ENCODE measurements at places on chromosomes 2 and 18.

DNA sequence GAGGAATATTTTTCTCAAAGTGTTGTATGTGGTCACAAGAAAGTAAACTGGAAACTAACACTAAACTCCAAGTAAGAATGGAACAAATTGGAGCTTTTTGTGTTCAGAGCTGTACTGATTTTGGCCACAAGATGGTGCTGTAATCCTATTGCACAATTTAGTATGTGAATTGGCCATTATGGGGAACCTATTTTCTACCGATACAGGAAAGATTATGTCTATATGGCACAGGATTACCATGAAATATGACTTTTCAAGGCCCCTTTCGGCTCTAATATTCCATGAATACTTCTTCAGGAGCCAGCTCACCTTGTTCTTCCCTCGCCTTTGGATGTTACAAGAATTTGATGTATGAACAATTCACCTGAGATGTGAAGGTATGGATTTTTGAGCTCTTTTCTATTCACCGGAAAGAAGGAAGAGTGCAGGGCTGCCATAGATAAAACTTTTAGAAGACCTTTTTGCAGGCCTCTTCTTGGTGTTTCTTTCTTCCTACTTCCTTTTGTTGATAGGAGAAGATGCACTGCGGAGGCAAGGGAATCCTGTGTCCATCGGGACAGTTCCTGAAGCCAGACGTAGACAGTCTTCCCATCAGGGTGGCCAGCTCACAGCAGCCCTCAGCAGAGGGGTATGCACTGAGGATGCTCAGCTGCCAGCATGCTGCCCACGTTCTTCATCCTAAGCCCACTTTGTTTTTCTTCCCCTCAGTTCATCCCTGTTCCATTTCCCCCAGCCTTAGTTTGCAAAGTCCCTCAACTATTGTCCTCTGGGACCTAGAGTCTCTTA, 13.3 kb downstream of the MRPL44 start:
- DNase-seq: no peak

DNA sequence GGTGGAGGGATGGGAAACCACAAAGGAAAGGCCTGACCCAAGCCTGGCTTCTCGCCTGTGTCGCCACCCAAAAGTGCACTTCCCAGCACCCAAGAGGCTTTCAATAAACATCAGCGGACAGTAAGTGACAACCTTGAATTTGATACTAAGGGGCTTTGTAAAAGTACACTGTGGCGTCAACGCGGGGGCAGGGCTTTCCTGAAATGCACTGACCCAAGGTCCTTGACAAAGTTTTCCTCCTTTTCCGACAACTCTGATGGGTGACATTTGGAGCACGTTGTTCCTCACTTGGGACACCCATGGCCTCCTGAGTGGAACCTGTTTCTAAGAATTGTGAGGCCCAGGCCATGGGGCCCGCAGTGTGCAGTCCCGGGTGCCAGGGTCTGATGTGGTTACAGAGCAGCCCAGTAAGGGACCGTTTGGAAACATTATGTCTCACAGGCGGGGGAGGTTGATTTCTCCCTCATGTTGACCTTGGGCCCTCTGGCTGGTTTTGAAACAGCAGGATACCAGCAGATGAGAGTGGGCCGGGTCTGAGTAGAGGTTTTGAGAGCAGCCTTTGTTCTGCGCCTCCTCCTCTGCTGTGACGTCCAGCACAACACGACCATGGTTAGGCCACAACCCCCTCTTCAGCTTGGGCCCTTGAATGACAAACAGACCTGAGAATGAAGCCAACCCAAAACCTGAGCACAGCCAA, 2.8 kb upstream of the ZBTB14 start:
- DNase-seq: no peak

- no peak for DNase-seq
These were observed 90.3 kb upstream of the SESTD1 start for GRCh38 chr2:179354739-179355537.

- DNase-seq: no peak
These were observed 219.2 kb downstream of the SRBD1 start for GRCh38 chr2:45391866-45392265.

DNA sequence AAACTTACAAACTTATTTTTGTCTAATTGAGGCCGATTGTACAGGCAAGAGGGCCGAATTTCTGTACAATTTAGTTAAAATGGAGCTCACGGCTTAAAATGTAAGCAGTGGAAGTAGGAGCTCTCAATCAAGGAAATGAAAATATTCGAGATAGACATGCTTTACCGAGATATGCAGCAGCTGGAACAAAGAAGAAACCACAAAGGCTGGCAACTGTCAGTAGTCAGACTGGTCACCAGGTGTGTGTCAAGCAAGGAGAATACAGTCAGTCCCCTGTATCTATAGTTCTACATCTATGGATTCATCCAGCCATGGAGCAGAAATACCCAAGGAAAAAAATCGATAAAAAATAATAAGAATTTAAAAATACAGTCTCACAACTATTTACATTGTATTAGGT, 122.6 kb downstream of the WDSUB1 start:
- DNase-seq: no peak

DNA sequence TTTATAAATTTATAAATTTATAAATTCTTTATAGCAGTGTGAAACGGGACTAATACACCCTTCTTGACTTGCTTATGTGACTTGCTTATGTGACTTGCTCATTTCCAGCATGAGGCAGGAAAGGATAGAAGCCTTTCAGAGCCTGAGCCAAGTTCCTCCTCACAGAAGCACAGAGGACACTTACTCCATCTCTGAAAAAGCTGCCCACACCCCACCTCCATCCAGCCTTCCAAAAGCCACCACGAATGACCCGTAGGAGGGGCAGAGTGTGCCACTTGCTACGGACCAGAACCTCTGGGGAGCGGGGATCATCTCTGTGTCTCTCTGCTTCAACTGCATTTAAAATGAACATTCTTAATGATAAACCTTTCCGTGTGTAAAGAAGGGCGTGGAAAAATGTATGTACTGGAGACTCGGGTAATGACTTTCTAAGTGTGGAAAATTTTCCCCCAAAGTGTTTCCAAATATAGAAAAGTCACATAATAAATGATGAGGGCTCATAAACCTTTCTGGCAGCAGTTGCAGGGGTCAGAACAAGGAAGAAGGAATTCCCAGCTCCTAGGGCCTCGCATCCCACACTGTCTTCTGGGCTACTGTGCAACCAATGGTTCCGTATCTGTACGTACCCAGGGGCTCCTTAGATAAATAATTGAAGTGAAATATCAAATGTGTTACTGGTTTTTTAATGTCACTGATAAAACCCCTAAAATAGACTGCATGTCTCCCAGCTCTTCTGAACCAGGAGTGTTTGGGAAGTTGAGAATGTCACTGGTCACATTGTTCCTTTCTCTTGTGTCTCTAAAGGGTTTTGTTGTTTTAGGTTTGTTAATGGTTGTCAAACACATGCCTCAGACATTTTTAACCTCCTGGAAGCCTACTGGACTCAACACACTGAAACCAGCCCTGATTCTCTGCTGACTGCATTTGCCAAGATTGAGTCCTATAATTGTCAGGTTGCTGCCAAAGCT, 104.5 kb upstream of the LTBP1 start:
- no peak for DNase-seq

GRCh38 chr2:101625387-101625786, 72.1 kb upstream of the MAP4K4 start:
- no peak for DNase-seq

DNA sequence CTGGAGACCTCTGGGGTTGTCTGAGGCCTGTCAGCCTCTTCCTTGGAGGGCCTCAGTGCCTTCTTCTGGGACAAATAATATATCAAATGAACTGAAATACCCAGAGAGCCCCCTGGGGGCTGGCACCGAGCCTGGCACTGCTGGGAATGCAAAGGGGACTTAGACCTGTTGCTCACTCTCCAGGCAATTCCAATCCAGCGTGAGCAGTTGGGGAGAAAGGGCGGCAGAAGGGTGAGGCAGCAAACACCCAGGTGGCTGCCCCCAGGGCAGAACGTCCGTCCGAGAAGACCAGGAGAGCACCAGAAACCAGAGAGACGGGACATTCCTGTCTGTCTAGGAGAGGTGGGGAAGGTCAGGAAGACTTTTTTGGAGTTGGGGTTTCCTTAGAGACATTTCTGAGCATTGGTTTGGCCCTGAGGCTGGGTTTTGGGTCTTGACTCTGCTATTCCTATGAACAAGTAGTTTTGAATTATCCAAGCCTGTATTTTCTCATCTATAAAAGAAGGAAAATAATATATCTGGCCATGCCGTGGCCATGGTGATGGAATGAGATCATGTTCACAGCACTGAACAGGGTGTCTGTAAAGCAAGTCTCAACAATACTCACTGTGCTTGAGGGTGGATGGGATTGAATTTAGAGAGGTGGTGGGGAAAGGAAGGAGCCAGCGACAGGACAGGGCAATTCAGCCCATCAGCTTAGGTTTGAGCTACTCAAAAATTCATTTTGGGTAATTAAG, 44.3 kb upstream of the ZBTB7C start:
- no peak for DNase-seq

- DNase-seq: no peak
These were observed 21.6 kb downstream of the PMAIP1 start for GRCh38 chr18:59921384-59921891.

Data from GM12864 (cell line).